ENCODE measurements at places on chromosomes 7 and 10.

- no peak for DNase-seq
Measured at GRCh38 chr7:117848941-117849340, 24.3 kb downstream of the CTTNBP2 start.

GRCh38 chr10:124725791-124726190 is 18.4 kb downstream of the FAM53B start:
- DNase-seq: no peak

GRCh38 chr7:74217455-74218342 is 7.9 kb downstream of the LAT2 start:
- no peak for DNase-seq

DNA sequence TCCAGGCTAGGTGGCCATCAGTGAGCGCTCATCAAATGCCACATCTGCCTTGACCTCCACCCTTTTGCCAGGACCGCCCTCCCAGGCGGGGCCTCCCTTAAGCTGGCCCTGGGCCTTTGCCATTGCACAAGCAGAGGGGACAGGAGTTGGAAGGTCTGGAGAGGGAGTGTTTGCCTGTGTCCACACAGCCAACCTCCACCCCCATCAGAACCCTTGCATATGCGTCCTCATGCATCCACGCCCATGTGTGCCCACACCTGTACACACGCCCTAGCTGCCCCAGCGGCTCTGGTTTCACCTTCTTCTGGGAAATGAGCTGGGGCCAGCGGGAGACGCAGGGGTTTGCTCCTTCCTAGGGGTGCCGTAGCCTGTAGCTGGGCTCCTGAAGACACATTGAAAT is 64.0 kb downstream of the NEURL1 start:
- DNase-seq: no peak

- no peak for DNase-seq
Measured at GRCh38 chr7:81327468-81328266, 408.8 kb upstream of the SEMA3C start.

Data from effector CD8-positive, alpha-beta T cell (primary cell).